ENCODE measurements at places on chromosomes 3 and 15. TPM values are rescaled to one million over a fixed set of nuclear protein-coding genes. Genes with fewer than 3 reads are reported as not detected.
A peak's percentile ranks its signal among the peaks of the same experiment; 100 is the strongest.

- DNase-seq, result peak; percentile 81
Measured at GRCh38 chr3:54046641-54047214, 75.6 kb upstream of the CACNA2D3 start.

GRCh38 chr3:9214185-9214584 lies 35.3 kb downstream of the SRGAP3 start:
- DNase-seq, result no peak

DNA sequence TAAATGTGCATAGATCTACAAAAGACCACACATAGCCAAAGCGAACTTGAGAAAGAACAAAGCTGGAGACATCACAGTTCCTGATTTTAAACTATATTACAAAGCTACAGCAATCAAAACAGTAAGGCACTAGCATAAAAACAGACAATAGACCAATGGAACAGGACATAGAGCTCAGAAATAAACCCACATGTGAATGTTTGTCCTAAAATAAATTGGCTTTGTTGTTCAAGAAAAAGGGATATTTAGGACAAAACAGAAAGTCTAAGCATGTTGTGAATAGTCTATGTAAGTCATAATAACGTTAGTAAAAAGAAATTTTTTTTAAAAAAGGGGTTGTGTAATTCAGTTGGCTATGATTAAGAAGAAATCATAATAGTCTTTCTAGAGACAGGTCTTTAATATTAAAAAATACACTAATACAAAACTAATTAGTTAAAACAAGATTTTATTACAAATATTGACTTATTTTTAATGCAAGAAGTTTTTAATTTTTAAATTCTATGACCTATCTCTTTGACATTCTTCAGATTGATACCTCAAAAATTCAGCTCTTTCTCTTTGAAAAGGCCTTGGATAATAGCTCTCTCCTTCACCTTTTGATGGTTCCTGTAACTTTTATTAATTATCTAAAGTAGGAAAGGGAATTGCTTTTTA lies 11.6 kb downstream of the TMEM212 start:
- no peak for DNase-seq

- no peak for DNase-seq
Measured at GRCh38 chr15:53472883-53473282, 286.6 kb downstream of the WDR72 start.

Gene C3orf33
- 7.5 TPM for total RNA-seq

All from A172 (cell line).